ENCODE measurements at places on chromosomes 12 and 14.

DNA sequence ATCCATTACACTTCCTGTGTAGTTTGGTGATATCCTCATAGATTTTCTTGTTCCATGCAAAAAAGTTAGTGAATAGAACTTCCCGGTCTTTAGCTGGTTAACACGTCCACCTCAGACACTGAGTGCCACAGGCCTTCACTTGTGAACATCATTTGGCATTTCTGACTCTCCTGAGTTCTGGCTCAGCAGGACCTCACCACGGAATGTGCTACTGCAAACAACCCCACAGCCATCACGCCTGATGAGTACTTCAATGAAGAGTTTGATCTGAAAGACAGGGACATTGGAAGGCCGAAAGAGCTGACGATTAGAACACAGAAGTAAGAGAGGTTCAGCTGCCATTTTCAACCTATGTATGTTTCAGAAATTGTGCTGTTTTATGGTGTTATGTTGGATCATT lies 20.0 kb downstream of the C12orf76 start:
- DNase-seq, result no peak

DNA sequence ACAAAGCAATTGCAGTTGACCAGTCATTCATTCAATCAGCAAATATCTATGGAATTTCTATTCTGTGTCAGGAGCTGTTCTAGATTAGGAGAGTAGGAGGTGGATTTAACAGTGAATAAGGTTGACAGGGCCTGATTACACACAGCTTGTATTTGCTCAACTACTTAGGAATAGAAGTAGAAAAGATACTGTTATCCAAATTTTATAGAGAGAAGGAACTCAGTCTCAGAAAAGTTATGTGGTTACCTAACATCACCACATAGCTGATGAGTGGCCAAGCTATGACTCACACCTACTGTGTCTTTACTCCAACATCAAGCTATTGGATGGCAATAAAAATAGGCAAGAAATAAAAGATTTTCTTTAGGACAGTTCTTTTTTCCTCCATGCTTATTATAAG lies 374.8 kb downstream of the RMST start:
- no peak for DNase-seq

DNA sequence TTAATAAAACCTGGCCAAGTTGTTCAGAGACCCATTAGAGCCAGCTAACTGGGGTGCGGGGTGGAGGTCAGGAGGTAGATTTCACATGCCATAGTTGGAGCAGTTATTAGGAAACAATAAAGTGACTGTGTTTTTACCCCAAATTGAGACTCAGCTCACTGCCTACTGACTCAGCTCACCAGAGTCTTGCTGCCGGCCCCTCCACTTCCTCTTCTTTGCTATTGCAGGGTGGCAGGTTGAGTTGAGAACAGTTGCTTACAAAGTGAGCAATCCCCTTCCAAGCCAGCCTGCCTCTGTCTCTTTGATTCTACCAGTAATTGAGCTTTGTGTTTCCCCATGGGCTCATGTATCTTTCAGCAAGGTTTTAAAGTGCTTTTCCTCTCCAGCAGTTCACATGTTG lies 12.9 kb downstream of the ST8SIA1 start:
- no peak for DNase-seq

GRCh38 chr12:3480764-3481163 lies 10.2 kb upstream of the PRMT8 start:
- no peak for DNase-seq

GRCh38 chr14:73788701-73789551 lies 62.7 kb upstream of the PTGR2 start:
- no peak for DNase-seq

- no peak for DNase-seq
These were observed 59.6 kb downstream of the MDM2 start for GRCh38 chr12:68867606-68868005.

- no peak for DNase-seq
These were observed 47.9 kb downstream of the RPH3A start for GRCh38 chr12:112839386-112839972.

All from NCI-H1048 (cell line).